HAP-1 (cell line): ENCODE measurements at places on chromosomes 1 and 21.

DNA sequence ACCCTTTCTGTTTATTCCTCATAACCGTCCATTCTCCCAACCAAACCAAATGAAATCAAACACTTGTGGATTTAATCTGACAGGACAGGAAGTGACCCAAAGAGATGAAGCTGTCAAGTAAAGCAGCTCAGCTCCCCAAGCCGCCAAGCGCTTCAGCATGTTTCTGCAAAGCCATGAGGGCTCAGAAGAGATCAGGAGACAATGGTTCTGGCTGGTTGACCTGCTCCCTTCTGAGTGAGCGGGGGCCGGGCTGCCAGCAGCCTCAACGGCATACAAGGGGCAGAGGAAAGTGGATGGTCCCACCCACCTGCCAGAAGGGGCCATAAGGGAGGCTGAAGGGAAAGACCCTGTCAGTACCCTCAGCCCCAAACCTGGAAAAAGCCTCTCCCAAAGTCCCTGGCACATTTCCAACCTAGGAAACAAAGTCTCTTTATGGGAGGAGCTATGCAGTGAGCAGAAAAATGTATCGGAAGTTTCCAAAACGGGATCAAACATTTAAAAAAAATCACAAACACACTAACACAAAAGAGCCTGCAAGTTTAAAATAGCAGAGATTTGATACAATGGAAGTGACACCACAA is 45.4 kb downstream of the SLC45A1 start:
- DNase-seq: no peak

- DNase-seq: no peak
Observed at GRCh38 chr1:161940866-161941591, 82.6 kb downstream of the OLFML2B start.

GRCh38 chr1:202349206-202349928 is 868 bp downstream of the PPP1R12B start:
- no peak for DNase-seq

DNA sequence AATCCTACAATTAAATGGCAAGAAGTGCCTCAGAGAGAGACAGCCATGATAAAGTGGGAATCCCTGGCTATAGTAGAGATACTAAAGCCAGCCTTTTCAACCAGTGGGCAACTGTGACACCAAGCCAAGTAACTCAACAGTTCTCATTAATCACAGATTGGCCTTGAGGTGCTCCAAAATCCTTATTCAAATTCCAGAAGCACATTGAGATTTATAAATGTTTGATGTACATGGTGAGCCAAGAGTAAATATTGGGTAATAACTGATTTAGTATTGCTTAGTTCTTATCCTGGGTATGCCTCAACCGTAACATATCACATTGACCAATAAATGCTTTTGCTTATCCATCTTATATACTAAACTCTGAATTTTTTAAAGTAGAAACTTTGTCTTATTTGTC is 17.1 kb downstream of the HAO2 start:
- DNase-seq: no peak

DNA sequence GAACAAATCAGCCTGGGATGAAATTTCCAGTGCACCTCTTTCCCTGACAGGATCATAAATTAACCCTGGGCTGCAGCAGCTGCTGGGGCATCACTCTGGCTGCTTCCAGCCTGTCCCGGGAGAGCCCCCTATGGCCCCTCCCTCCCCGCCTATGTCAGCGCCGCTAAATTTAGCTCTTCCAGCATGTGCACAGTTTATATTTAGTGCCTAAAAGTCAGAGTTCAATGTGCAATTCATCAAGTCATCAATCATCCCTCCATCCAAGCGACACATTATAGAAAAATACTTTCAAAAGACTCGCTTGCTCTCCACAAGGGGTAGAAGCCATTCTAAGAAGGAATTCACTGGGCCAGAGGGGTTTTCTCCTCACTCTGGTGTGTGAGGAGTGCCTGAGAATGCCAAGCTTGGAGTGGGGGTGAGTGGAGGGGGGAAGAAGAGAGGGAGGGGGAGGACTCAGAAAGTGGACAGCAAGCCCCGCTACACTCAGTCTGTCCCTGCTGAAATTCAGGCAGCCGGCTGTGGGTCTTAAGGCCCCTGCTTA is 37.4 kb downstream of the XCL1 start:
- DNase-seq: no peak
